H1 (cell line): ENCODE measurements at places on chromosomes 3 and 15. TPM values are rescaled to one million over a fixed set of nuclear protein-coding genes. Genes with fewer than 3 reads are reported as not detected.

- H3K27ac ChIP-seq = no peak overlapping the region
- no peak overlapping the region for H3K4me3 ChIP-seq
- DNase-seq = peak; percentile 36
- peaks cover 7% of the 10 kb centered on the region; the same call in 1 of the 2 replicates for H3K4me1 ChIP-seq
Measured at GRCh38 chr15:48823237-48823636, 12.4 kb upstream of the CEP152 start.

GRCh38 chr3:128782282-128783146 is 56.5 kb downstream of the RAB7A start:
- DNase-seq = no peak
- H3K27ac ChIP-seq = no peak overlapping the region
- H3K36me3 ChIP-seq = no peaks in the 10 kb centered on the region
- H3K4me3 ChIP-seq = no peak overlapping the region
- H3K4me1 ChIP-seq = peaks cover 6% of the 10 kb centered on the region

The CADM2 gene
- total RNA-seq = 20.2 and 20.9 TPM in 2 replicates

DNA sequence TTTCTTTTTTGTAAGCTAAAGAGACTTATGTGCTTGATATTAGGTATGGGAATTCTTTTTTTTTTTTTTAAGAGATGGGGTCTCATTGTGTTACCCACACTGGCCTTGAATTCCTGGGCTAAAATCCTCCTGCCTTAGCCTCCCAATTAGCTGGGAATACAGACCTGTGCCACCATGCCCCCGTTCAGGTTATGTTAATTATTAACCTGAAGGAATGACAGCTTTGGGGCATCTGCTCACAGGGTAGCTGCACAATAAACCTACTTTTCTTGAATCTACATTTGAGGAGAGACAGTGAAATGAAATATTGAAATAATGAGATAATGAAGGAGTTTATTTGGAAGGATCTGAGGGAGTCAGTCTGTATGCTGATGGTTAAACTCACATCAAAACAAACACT is 158.2 kb upstream of the FAM3D start:
- H3K36me3 ChIP-seq = peaks cover 2% of the 10 kb centered on the region
- no peak overlapping the region for H3K4me3 ChIP-seq
- H3K27me3 ChIP-seq = no peaks in the 10 kb centered on the region
- H3K27ac ChIP-seq = no peak overlapping the region
- no peaks in the 10 kb centered on the region for H3K4me1 ChIP-seq

GRCh38 chr3:14633819-14634424 is 17.6 kb upstream of the CCDC174 start:
- H3K36me3 ChIP-seq = no peaks in the 10 kb centered on the region
- no peak for DNase-seq
- H3K4me1 ChIP-seq = no peaks in the 10 kb centered on the region
- no peaks in the 10 kb centered on the region for H3K27me3 ChIP-seq
- H3K27ac ChIP-seq = no peak overlapping the region
- no peak overlapping the region for H3K4me3 ChIP-seq

DNA sequence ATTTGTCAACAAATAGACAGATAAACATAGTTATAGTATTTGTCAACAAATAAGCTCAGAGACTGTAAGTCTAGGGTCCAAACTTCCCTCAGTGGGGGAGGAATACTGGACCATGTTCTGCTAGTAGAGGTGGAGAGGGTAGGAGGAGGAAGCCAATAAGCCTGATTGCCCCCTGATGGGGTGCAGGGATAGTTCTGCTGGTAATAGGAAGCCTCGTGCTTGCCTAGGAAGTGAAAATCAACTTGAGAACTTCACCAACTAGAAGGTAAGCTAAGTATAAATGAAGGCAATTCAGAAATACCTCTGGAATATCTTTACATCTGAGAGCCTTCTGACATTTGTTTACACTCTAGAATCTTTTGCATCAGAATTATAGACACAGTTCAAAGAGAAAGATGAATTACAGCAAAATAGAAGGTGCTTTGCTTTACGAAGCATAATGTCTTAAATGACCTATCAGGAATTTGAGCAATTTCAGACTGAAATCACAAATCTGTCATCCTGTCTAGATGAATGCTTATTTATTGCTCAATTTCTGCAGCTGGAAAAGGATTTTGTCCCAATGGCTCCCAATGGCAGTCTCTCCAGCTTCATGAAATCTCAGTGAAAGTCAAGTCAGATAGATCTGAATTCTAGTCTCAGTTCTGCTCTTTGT is 225.6 kb upstream of the TBC1D5 start:
- no peak overlapping the region for H3K4me3 ChIP-seq
- no peaks in the 10 kb centered on the region for H3K36me3 ChIP-seq
- no peaks in the 10 kb centered on the region for H3K27me3 ChIP-seq
- DNase-seq = no peak

DNA sequence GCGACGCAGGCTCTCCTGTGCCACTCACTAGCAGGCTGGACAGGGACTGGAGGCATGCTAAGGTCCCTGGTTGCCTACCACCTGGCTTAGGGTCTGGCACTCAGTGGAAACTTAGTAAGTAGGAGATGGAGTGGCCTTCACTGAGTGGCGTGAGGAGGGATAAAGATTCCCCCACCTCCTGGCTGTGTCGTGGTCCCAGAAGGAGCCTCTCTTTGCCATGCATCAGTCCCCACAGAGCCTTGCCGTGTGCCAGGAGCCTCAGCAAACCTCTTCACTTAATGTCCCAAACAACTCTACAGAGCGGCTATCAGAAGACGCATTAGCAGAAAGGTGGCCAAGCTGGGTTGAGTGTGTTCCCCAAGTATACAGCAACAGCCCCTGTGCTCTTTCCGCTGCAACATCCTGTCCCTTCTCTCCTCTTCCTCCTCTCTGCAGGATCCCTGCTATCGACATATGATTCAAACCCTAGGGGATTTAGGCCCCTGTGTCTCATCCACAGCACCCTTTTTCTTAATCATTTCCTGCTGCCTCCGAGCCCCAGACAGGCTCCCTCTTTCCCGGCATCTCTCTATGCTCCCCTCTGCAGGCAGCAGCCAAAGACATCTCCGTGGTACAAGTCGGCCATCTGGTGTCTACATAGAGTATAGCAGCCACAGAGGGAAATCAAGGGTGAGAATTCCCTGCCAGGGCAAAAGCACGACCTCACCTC is 66.7 kb downstream of the SLC6A1 start:
- H3K4me1 ChIP-seq = peaks cover 2% of the 10 kb centered on the region; the same call in 1 of the 2 replicates
- no peak for DNase-seq
- no peak overlapping the region for H3K27ac ChIP-seq
- no peaks in the 10 kb centered on the region for H3K36me3 ChIP-seq
- H3K27me3 ChIP-seq = peaks cover 14% of the 10 kb centered on the region

The TNIK gene
- total RNA-seq = 42.0 and 46.8 TPM in 2 replicates

- H3K4me3 ChIP-seq = no peak overlapping the region
- no peak for DNase-seq
- H3K4me1 ChIP-seq = peaks cover 29% of the 10 kb centered on the region
- no peak overlapping the region; the same call in 1 of the 2 replicates for H3K27ac ChIP-seq
Measured at GRCh38 chr15:39787479-39787878, 4.8 kb upstream of the FSIP1 start.

DNA sequence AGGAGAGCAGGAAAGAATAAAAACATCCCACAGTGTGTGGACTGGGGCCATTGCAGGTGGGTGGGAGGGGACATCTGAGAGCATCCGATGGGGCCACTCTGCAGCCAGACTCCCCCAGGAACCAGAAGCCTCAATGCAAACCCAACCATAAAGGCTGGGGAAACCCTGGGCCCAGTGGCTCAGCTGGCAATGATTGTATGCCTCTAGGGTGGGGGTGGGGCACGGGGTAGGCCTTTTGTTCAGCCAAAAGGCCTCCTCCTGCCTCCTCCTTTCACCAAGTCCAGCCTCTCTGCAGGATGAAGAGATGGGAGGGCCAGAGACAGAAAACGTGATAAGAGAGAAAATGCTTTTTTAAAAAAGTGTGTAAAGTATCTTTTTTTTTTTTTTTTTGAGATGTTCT is 45.5 kb upstream of the HERC1 start:
- no peak overlapping the region for H3K4me3 ChIP-seq
- H3K27ac ChIP-seq = no peak overlapping the region
- H3K27me3 ChIP-seq = no peaks in the 10 kb centered on the region
- peaks cover 6% of the 10 kb centered on the region for H3K4me1 ChIP-seq

DNA sequence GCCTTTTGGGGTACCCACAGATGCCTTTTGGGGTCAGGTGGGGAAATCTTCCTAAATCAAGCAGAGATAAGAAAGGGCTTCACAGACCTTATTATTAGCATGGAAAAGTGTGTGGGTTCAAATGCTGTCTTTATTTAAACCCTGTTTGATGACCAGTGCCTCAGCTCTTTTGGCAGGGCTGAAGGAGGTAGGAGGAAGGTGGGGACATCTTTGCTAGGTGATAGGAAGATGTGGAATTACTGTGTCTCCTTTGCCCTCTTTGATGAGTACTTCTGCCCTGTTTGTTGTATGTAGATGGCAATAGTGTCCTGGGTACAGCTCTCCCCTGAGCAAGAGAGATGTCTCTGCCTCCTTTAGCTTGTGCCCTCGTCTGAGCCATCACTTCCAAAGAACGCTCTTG is 333.3 kb upstream of the ROPN1 start:
- no peak for DNase-seq
- no peaks in the 10 kb centered on the region for H3K27me3 ChIP-seq
- H3K36me3 ChIP-seq = no peaks in the 10 kb centered on the region
- no peak overlapping the region for H3K27ac ChIP-seq

- peak overlapping the region; percentile 26 for H3K27ac ChIP-seq
- peaks cover 34% of the 10 kb centered on the region for H3K4me1 ChIP-seq
- peaks cover 3% of the 10 kb centered on the region; the same call in 1 of the 2 replicates for H3K36me3 ChIP-seq
- H3K27me3 ChIP-seq = no peaks in the 10 kb centered on the region
- no peak for DNase-seq
Measured at GRCh38 chr15:65369212-65369547, 8.6 kb downstream of the IGDCC3 start.
